CD4-positive, alpha-beta T cell treated with Interleukin-2 at 100 ng/mL for 4 hours (primary cell): ENCODE measurements at places on chromosomes 5 and 9.

DNA sequence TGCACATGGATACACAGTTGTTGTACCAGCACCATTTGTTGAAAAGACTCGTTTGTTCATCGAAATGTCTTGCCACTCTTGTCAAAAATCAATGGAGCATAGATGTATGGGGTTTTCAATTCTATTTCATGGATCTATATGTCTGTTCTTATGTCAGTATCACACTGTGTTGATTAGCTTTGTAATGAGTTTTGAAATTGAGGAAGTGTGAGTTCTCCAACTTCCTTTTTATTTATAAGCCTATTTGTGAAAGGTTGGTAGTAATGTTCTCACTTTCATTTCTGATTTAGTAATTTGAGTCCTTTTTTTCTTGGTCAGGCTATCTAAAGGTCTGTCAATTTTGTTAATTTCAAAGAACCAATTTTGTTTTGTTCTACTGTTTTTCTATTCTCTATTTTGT, 26.1 kb downstream of the ZNF510 start:
- no peak for DNase-seq

- no peak for DNase-seq
These were observed 30.5 kb upstream of the CKMT2 start for GRCh38 chr5:81202655-81203054.

- no peak for DNase-seq
These were observed 836.7 kb upstream of the CDH10 start for GRCh38 chr5:25481463-25481862.

DNA sequence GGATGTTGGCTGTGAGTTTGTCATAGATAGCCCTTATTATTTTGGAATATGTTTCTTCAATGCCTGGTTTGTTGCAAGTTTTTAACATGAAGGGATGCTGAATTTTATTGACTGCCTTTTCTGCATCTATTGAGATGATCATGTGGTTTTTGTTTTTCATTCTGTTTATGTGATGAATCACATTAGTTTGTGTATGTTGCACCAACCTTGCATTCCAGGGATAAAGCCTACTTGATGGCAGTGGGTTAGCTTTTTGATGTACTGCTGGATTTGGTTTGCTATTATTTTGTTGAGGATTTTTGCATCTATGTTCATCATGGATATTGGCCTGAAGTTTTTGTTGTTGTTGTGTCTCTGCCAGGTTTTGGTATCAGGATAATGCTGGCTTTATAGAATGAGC, 225.6 kb downstream of the PCSK1 start:
- no peak for DNase-seq

GRCh38 chr5:180129291-180130190, 58.0 kb upstream of the RNF130 start:
- DNase-seq, result no peak

- no peak for DNase-seq
These were observed 104.8 kb upstream of the ERCC6L2 start for GRCh38 chr9:95770653-95771131.

DNA sequence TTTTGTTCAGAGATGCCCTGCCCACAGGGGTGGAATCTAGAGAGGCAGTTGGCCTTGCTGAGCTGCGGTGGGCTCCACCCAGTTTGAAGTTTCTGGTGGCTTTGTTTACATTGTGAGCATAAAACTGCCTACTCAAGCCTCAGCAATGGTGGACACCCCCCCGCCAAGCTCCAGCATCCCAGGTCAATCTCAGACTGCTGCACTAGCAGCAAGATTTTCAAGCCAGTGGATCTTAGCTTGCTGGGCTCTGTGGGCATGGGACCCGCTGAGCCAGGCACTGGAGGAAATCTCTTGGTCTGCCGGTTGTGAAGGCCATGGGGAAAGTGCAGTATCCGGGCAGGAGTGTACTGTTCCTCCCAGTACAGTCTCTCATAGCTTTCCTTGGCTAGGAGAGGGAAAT, 55.5 kb downstream of the MINAR2 start:
- no peak for DNase-seq

DNA sequence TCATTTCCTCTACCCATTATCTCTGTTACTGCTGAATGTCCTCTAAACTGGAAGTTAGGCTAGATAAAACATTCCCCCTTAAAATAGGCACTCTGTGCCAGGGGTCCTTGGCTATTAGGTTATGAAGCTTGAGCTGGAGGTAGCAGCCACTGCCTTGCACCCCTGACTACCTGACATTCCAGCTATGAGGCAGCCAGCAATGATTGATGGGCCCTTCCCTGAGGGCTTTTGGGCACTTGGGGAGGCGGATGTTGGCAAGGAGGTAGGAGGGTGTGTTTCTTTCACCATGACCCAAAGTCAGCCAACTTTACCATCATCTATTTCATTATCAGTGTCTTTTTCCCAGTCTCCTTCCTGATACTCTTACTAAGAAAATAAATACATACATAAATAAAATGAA, 17.1 kb downstream of the TARS1 start:
- no peak for DNase-seq

DNA sequence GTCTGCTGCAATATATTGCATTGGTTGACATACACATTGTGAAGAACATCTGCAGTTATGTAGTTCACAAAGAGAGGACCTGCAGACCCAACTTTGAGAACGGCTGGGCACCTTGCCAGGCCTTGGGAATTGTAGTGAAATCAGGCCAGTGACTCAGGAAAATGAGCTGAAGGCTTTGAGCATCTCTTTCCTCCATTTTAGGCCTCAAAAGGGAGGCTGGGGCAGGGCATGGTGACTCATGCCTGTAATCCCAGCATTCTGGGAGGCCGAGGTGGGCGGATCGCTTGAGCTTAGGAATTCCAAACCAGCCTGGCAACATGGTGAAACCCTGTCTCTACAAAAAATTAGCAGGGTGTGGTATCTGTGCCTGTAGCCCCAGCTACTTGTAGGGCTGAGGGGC, 1.4 kb upstream of the IPPK start:
- DNase-seq, result no peak

- no peak for DNase-seq
These were observed 105.4 kb downstream of the DAPK1 start for GRCh38 chr9:87602933-87603643.

DNA sequence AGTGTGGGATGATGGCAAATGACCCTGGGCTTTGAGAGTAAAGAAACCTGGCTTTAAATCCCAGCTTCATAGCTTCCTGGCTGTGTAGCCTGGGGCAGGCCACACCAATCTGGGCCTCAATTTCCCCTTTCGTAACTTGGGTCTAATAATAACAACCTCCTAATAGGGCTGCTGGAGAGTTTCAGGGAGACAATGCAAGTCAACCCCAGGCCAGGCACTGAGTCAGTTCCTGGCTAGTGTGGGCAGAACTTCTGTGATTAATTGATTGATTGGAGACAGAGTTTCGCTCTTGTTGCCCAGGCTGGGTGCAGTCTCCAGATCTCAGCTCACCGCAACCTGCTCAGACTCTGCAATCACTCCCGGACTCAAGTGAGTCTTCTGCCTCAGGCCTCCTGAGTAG, 3.3 kb upstream of the SH2D3C start:
- no peak for DNase-seq

DNA sequence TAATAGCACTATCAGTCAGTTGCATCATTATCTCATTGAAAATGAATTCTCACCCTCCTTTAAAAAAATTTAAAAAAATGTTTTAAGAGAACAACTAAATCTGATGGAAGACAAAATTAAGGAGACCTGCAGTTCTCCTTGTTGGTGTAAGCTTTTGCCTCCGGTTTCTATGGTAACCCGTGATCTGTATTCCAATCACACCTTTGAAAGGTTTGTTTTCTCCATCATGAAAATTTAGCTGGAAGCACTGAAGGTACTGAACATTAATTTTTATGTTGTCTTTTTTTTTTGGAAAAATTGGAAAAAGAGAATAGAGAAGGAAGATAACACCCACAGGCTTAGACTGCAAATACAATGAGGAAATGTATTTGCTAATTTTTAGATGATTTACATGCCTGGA, 2.5 kb upstream of the BASP1 start:
- no peak for DNase-seq

- no peak for DNase-seq
These were observed 1064.4 kb upstream of the DMAC1 start for GRCh38 chr9:8863886-8864544.

DNA sequence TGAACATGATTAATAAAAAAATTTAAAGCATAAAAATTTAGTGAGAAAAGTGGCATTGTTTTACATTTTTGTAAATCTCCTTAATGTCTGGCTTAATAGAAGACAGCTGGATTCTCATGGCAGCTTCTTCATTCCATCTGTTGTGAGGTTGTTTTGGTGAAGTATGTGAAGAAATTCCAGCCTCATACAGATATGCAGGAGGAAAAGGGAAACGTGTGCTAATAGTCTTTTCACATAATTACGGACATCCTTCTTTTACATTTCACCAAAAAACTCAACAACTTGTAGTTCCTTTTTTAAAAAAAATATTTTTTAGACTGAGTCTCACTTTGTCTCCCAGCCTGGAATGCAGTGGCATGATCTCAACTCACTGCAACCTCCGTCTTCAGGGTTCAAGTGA, 46.9 kb downstream of the HACD4 start:
- no peak for DNase-seq

- DNase-seq, result no peak
These were observed 708.7 kb downstream of the CDH9 start for GRCh38 chr5:26329562-26330189.

DNA sequence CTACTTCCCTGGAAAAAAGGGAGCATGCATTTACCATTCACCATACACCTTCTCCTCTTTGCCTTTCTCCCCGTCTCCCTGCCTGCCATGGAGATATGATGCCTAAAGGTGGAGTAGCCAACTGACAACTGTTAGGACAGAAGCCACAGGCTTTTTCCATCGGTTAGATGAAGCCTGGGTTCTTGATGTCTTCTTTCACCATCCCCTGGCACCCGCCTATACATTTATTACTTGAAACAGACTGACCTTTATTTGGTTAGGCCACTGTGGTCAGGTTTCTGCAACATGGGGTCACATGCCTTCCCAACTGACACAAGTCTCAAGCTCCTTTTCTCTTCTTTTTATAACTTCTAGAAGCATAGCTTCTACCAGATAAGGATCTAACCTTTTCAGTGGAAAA, 7.1 kb downstream of the LCP2 start:
- no peak for DNase-seq

GRCh38 chr5:17917465-17917864, 283.2 kb downstream of the TAF11L14 start:
- no peak for DNase-seq

GRCh38 chr5:141869514-141869913, 8.7 kb downstream of the PCDH1 start:
- no peak for DNase-seq

DNA sequence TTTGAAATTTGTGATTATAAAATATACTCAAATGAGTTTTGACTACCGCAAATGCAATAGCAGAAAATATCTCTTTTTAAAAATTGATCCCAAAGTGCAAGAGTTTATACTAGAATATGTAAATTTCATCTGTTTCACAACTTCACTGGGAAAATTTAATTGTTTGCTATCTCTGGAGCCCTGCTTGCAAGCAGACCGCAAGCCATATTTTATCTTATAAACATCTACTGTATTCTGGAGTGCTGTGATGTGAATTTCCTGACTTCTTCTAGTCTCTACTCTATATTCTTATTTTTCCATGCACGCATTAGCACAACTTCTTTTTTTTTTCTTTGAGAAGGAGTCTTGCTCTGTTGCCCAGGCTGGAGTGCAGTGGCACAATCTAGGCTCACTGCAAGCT, 98.7 kb downstream of the DROSHA start:
- DNase-seq, result no peak

GRCh38 chr5:180670586-180671359, 21.4 kb upstream of the FLT4 start:
- peak; percentile 35 for DNase-seq

DNA sequence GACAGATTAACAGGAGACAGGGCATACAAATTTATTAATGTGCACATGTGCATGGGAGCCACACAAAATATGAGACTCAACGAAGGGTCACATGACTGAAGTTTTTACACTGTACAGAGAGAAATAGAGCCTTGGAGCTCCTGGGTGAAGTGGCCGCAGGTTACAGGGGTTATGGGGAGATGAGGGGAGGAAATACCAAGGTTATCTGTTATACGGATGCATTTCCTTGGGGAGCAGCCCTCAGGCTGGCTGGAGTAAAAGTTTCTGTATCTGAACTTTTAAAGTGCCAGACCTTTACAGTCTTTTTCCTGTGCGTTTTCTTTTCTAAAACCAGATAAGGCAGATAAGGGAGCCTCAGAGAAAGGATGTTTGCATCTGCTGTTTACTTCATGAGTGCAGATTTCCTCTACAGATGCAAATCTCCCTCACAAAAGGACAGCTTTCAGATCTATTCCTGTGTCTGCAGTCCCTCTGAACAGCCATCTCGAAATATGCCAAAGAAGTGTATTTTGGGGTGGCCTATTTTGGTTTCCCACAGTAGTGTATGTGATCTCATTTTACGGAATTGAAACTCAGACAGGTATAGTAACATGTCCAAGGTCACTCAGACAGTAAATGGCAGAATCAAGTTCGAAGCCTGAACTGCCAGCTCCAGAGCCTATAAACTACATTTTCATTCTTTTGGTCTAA, 139.3 kb upstream of the FBXL17 start:
- no peak for DNase-seq

DNA sequence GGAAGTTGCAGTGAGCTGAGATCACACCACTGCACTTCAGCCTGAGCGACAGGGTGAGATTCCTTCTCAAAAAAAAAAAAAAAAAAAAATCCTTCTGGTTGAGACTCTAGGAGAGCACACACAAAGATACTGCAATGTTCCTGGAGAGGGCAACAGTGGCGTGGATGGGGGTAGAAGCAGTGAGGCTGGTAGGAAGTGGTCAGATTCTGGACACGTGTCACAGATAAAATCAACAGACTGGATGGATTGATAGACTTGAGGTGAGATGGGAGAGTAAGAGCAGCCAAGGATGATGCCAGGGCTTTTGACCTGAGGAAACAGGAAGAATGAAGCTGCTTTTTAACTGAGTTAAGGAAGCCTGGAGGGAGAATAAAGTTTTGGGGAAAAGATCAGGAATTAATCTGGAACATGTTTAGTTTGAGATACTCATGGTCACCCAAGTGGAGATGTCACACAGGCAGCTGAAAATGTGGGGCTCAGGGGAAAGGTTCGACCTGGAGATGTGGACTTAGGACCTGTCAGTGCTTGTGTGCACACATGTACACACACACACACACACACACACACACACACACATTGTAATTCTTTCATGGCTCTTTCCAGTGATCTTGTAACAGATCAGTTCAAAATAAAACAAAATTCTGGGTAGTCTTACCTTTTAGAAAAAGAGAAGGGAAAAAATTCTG, 88.1 kb downstream of the FANCC start:
- no peak for DNase-seq
